ENCODE measurements at places on chromosomes 1 and 21.

DNA sequence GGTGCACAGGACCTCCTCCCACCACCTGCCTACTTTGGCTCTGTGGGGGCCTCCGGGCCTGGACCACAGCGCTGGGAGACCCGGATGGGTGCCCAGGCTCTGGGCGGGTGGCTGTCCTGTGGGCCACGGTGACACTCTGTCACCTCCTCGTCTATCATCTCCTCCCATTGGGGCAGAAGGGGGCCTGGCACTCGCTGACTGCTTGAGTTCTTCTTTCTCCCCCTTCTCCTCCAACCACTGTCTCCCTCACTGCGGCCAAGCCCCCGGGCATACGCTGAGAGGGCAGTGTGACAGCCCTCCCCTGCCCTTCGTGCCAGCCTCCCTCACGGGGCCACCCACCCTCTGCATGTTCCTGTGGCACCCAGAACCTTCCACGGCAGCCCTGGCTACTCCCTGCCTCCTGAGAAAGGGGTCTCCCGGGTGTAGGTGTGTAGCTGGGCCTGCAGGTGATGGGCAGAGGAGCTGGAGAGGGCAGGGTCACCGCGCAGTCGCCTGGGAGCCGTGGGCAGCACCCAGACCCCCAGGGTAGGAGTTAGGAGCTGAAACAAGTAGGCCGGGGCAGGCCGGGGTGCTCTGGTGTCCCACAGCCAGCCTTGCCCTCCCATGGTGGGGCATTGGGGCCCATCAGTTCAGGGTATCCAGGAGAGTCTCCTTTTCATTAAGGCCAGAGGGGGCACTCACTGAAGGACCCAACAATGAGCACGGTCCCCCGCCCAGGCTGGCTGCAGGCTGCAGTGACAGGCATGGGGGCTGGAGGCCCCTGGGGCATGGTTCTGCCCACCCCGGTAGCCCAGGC, 9.2 kb upstream of the ARF1 start:
- no peak for DNase-seq

DNA sequence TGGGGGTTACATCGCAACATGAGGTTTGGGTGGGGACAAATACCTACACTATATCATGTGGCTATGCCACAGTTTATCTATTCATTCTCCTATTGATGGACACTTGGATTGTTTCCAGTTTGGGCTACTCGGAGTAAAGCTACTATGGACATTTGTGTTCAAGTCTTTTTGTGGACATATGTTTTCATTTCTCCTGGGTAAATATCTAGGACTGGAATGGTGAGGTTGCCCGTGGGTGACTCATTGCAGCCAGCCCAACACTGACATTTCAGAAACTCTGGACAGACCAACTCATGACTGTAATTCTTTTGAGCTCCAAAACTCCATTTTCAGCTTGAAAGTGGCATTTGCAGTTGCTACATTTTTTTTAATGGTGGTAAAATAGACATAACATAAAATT, 82.7 kb downstream of the KAZN start:
- no peak for DNase-seq

DNA sequence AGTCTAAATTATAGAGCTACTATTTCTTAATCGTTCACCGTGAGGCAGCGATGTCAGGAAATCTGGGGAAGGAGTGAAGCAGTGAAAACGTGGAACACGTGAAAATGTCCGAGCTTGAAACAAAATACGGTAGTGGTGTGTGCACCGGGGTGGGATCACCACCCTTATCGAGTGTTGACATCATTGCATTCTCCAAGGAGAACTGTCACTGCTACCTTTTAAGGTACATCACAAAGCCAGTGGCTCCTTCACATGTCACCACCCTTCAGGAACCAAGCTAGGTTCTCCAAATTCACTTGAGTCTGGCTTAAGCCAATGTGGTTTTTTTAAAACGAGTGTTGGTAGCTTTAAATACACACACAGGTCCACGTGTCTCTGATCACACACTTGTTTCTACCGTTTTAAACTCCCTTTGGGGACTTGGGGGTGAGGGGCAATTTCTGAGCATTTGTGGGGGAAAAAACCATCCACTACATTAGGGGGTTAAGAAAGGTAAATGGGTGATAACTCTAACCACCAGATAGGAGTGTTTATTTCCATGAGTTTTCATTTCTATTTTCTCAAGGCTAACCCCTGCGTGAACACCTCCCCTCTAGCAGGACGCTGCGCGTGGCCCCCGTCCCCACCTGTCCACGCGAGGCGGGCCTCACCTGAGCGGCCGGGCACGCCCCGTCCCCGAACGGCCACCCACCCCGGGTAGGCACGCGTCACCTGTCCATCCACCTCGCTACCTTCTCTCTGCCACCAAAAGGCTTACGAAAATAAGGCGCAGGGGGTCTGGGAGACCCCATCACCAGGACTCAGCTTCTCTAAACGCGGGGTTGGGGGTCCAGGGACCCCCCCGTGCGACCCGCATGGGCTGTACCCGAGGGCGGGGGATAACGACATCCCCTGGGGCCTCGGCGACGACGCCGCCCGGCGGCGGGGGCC, 978 bp downstream of the PRDM15 start:
- no peak for DNase-seq

GRCh38 chr1:29752141-29752540, 515.8 kb downstream of the PTPRU start:
- no peak for DNase-seq

DNA sequence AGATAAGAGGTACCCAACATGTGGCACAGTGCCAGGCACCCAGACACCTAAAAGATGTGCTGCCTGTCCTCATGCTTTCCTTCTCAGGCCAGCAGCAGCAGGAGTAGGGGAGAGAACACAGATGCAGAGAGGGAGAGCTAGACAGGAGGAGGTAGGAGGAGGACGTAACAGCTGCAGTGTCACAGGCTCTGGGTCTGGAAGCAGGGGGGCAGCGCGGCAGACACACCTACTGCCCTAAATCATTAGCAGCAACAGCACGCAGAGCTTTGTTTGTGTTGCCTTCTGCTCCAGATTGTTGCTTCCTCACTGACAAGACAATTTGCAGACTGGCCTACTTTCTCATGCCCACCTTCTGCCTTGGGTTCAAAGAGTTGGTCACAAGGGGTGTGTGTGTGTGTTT, 196.7 kb upstream of the DAB1 start:
- peak; percentile 84 for DNase-seq

DNA sequence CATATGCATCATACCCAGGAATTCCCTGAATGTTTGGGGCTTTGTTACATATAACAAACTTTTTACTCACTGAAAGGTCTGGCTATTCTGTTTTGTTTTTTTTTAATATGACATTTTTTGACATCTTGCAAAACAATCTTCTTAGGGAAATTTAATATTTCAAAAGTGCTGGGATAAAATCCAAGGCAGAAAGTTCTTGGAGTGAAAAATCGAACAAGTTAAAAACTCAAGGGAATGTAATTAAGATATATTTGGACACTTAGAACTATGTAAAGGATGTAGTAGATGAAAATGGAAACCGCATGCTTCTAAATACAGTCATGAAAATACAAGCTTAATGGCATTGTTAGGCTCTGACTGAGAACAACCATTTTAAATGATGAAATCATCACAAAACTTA, 8.6 kb downstream of the CHODL start:
- DNase-seq, result no peak

DNA sequence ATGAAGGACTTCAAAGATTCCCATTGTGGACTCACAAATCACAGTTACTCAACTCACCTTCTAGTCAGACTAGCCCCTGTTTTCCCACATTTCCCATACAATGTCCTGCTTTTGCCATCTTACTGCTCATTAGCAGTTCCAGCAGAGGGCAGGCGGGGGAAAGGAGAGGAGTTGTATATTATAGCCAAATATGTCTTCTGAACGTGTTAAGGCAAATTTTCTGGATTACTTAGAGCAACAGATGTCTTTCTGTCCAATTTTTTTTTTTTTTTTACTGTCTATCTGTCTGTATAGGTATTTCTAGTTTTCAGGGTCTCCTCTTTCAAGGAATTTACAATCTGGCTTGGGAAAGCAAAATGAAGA, 29.9 kb upstream of the DDAH1 start:
- no peak for DNase-seq

DNA sequence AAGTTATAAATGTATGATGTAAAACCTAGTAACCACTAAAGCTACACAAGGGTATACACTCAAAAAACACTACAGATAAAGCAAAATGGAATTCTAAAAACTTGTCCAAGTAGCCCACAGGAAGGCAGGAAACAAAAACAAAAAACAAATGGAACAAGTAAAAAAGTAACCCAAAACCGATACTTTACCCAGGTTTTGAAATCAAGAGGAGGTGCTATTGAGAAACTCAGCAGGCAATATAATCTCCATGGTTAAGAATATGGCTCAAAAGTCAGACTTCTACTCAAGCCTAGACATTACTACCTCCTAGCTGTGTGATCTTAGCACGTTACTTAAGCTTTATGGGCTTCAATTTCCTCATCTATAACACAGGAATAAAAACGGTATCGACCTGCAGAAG, 13.3 kb downstream of the RBBP5 start:
- DNase-seq, result no peak

DNA sequence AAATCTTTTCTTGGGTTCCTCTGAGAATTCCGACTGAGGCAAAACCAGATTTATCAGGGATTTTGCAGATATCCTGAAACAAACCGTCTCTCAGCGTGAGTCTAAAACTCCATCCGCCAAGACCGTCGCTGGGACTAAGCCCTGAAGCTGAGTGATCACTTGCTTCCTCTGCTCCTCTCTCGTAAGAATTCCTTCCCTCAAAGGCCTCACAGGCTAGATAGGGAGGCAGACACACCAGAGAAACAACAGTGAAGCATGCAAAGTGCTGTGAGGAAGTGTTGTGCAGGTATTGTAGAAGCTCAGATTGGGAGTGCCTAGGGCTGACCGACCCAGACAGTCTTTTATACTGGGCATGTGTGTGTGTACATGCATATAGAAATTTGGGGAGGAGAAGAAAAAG, 119.1 kb downstream of the RGS7 start:
- DNase-seq, result no peak

- no peak for DNase-seq
Observed at GRCh38 chr1:117606649-117607430, 992 bp downstream of the TENT5C start.

- DNase-seq, result no peak
Observed at GRCh38 chr1:246052603-246053002, 454.5 kb downstream of the SMYD3 start.

- DNase-seq, result no peak
Observed at GRCh38 chr1:48552420-48552819, 80.4 kb upstream of the SPATA6 start.

DNA sequence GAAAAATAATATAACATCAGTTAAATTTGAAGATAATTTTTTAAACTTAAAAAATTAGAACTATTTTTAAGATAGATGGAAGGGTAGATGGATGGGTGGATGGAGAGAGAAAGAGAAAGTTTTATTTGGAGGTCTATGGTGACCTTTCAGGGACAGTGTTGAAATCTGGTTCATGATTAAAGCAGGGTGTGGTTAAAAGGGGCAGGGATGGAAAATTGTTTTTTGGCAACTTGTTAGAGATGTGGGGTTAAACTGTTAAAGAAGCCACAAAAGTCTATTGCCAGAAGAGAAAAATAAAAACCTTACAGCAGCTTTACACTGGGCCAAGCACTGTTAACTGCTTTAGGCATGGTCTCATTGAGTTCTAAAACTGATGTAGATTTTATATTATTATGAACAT, 134.9 kb upstream of the GORAB start:
- no peak for DNase-seq

DNA sequence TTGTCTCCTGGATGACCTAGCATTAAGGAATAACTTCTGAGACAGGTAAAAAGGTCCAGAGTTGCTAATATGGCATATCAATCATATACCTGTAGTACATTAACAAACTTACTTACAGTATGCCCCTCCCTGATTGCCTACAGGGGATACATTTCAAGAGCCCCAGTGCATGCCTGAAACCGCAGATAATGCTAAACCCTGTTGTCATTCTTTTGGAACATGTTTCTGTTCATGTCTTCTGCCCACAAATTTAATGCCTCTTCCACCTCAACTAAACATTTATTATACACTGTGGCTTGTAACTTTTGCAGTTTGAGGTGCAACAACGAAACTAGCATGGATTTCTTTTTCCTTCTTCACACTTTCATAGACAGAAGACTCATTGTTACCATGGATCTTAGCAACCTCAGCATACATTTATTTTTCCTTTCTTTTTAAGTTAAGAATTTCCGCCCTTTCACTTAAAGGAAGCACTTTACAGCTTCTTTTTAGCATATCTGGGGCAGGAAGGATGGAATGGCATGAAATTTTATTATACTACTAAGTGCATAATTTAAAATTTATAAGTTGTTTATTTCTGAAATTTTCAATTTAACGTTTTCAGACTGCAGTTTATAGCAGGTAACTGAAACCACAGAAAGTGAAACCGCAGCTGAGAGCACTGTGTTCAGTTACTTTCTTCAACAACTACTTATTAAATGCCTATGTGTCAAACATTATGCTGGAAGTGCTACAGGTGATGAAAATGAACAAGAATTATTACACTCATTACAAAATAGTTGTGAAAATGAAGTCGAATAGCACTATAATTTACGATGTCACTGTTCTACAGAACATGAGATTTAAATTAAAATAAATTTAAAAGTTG, 25.3 kb downstream of the F13B start:
- DNase-seq, result no peak

DNA sequence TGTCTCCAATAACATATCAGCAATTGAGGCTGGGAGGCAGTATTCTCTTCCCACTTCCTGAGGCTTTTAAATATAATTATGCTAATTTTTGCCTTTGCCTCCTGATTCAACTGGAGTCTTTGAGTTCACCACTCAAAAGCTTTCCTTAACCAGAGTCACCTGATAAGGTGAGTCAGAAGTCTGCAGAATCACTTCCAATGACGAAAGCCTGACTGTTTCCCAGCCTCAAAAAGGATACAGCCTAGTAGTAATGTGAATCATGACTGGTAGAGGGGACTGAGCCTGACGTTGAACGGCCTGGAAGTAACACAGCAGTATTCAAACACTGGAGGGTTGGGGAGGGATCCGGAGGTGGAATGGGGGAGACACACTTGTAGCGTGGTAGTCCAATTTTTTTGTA, 10.4 kb upstream of the MRPL9 start:
- no peak for DNase-seq

- peak; percentile 42 for DNase-seq
Observed at GRCh38 chr1:183227422-183228346, 41.6 kb downstream of the LAMC2 start.

- DNase-seq, result no peak
Observed at GRCh38 chr1:5376538-5377247, 615.5 kb downstream of the NPHP4 start.
